Upper lobe of left lung (tissue), 6 donors: ENCODE measurements at places on chromosomes 4 and X. TPM values are rescaled to one million over a fixed set of nuclear protein-coding genes. Genes with fewer than 3 reads are reported as not detected.
A peak's percentile ranks its signal among the peaks of the same experiment; 100 is the strongest.

- peak; percentile 32 for DNase-seq
Observed at GRCh38 chrX:35919536-35920309, at the start of gene CFAP47. Gene CFAP47, plus strand, starts transcription at chrX:35919734. Its CDS starts 66 bp downstream, at chrX:35919800.

DNA sequence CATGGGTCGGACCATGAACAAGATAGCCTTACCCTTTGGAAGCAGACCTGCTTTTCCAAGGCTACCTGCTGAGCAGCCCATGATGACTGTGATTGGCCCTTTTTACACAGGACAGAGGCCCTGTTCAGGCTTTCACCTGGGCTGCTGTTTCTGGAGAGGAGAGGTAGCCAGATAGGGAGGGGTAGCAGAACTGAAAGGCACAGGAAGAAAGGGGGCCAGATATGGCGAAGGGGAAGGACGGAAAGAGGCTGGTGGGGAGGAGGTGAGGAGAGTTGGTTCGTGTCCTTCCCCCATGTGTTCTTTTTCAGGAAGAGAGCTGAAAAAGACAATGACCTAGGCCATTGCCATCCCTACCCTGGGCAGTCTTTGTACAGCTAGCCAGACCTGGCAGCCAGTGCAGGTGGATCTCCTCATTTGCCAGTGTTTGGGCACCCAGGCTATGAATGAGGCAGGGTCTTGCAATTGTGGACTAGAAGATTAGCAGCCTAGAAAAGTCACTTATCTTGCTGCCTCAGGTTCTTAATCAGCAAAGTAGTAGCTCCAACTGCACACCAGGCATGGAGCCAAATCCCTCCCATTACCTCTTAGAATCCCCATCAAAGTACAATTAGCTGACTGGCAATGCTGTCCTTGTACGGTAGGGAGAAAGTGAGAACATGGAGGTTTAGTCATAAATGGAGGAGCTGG, 139.6 kb downstream of the AMMECR1 start:
- DNase-seq = no peak

DNA sequence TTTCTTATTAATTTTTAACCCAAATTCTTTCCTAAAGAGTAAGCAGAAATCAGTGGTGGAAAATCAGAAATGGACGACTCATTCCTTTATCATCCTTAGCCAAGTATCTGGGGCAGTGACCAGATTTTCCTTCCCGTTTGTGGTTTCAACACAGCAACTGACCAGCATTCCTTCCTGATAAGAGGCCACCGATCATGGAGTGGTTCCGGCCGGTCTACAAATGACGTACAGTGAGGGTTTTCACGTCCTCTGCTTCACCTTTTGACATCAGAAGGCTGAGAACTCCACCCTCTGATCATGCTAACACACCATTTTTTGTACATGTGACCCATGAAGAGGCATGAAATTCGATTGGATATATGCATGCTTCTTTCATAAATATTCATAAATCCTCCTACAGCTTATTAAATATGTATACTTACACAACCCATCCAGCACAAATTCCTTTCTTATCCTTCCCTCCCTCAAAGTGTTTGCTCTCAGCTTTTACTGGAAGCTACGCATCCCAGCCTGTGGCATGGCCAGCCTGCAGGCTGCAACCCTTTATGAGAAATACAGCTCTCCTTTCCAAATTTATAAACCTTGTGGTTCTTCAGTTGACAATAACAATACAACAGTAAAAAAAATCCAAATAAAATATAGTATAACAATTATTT, 173.0 kb upstream of the CASK start:
- no peak for DNase-seq

DNA sequence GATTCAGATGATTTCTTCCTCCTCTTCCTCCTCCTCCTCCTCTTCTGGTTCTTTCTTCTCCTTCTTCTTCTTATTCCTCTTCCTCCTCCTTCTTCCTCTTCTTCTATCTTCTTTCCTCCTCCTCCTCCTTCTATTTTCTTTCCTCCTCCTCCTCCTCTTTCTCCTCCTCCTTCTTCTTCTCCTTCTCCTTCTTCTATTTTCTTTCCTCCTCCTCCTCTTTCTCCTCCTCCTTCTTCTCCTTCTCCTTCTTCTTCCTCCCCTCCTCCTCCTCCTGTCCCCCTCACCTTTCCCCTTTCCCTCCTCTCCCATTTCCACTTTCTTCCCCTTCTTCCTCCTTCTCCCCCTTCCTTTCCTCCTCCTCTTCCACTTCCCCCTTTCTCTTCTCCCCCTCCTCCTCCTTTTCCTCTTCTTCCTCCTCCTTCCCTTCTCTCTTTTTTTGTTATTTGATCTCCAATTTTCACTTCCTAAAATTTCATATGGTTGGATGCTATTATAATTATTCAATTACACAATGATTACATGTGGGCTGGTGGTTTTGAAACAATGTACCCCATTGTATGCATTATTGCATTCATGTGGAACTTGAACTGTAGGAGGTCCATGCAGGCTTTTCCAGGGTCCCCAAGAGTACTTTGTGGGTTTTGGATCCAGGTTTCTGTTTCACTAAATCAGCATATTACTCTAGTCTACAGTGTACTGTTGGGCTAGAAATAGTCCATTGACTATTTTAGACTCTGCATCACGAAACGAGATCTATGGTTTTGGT, 68.1 kb downstream of the SORBS2 start:
- no peak for DNase-seq

DNA sequence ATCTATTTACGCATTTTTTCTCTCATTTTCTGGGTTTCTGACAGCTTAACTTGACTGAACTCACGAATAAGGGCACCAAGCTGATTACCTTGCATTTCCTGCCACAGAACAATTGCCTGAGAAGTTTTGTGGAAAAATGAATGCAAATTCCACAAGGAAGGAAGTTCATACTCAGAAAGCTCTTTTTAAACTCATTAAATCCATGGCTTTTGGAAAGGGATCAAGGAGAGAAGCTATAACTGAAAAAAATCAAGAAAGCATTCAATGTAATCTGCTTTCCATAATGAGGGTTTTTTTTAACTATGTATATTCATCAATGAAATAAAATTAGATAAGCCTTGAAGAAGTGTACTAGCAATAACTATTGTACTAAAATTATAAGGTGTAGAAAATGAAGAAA, 252.5 kb downstream of the GPM6A start:
- no peak for DNase-seq

DNA sequence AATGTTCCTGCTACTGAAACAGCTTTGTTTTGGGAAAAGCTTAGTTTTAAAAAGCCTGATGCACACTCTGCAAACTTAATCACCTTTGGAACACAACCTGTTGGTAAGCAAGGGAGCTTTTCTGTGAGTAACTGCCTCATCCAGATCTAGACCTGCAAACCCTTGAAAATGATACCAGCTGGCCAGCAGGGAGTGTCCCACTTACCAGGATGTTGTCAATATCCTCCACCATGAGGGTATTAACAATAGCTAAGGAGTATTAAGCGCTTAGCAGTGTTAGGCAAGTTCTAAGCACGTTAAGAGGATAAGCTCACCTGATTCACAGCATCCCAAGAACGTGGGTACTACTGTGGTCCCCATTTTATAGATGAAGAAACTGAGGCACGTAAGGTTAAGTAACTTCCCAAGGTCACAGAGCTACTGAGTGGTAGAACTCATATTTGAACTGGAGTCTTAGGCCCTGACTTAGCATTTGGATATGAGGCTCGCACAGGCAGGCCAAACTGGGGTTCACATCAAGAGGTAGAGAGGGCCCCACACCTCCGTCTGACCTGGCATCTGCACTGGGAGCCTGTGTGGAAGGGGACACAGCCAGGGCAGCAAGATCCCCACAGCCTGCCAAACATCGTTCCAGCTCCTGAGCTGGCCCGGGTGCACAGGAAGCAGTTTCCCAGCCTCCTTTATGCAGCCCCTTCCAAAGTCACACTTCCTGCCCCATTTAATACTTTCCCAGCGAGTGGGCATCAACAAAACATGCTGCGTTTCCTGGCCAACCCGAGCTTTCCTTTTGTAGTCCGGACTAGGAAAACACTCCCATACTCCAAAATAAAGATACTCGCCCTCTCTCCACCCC, 32.7 kb downstream of the IRF2 start:
- DNase-seq = no peak

Gene GRK4
- 7.5 TPM for total RNA-seq

Gene C4orf36
- total RNA-seq = 7.3 TPM
